ENCODE measurements at places on chromosomes 3 and 15. TPM values are rescaled to one million over a fixed set of nuclear protein-coding genes. Genes with fewer than 3 reads are reported as not detected.

RFC4 gene
- 45.6 TPM for total RNA-seq

ADGRG7 gene
- total RNA-seq = not detected

LRRC31 gene
- total RNA-seq = not detected

ATOSA gene
- total RNA-seq = 9.8 TPM

AZI2 gene
- 47.3 TPM for total RNA-seq

LHFPL4 gene
- 0.07 TPM for total RNA-seq
